Immature natural killer cell (primary cell): ENCODE measurements at places on chromosomes 5 and 9. TPM values are rescaled to one million over a fixed set of nuclear protein-coding genes. Genes with fewer than 3 reads are reported as not detected.
A peak's percentile ranks its signal among the peaks of the same experiment; 100 is the strongest.

DNA sequence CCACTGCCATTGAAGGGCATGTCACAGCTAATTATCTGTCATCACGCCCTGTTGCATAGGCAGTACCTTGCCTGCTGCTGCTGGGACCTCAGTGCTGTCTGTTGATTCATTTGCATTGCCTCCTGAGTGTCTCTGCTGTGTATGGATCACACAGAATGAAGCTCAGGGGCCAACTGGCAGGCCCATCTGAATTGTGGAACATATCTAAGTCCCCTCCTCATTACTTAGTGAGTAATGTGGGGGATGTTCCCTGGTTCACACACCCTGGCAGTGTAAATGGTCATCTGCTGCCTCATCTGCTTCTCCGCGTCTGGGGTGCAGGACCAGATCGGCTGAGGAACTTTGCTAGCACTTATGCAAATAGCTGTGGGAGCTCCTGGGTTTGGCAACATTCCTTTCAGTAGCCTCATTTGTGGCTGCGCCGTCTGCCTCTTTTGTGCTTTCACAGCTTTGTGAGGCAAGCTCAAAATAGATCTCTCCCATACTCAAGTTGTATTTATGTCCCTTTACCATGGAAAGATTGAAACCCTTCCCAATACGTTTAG lies 25.4 kb downstream of the TYRP1 start:
- no peak for DNase-seq

DNA sequence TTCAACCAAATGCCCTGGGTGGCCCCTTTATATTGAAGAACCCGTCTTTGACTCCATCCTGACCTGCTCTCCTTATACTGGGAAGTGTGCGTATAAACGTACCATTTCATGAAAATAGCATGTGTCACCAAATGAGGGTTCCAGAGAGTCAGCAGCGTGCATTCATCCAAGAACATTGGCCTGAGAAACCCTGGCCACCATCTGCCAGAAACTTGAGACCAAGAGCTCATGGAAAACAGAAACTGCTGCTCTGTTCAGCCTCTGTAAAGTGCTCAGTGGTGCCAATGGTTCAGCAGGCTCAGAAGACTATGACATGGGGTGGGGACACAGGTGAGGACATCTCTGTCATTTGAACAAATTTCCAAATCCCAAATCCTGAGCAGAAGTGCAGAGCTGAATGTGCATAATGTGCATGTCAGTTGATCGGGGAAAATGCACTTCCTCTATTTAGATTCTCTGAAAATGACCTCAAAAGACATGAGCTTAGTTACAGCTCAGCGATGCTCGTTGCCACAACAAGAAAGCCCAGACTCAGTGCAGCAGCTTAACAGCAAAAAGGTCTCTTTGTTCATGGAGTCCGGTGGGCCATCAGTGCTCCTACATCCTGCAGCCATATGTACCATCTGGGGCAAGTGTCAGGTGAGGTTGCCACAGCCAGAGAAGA lies 176.1 kb downstream of the ATPSCKMT start:
- no peak for DNase-seq

SPINK6 gene
- not detected for polyA plus RNA-seq

ATP10B gene
- polyA plus RNA-seq = not detected

DNA sequence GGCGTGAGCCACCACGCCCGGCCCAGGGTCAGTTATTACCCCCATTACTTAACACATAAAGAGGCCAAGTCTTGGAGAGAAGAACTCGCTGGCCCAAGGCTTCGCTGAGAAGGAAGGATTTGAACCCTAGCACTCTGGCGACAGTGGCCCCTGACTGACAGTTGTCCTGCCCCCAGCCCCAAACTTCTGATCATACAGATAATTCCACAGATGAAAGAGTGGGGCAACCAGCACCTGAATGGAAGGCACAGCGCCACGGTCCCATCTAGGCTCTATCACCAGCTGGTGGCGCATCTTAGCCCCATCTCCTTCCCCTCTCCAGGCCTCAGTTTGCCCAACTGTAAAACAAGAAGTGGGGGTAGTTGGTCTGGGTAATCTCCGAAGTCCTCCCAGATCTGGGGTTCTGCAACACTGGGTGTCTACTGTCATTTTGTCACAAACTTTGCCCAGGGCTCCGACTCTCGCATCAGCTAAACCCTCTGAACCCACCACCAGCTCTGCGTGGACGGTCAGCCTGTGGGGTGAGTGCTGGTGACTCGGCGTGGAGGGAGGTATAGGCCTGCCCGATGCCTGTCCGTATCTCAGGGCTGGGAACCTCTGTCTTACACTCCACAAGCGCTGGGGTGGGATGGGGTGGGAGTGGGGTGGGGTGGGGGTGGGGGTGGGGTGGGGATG lies 209.3 kb downstream of the C9orf50 start:
- DNase-seq = no peak

- DNase-seq = no peak
Observed at GRCh38 chr5:51230336-51230735, 152.9 kb upstream of the ISL1 start.

GARIN3 gene
- polyA plus RNA-seq = not detected

DNA sequence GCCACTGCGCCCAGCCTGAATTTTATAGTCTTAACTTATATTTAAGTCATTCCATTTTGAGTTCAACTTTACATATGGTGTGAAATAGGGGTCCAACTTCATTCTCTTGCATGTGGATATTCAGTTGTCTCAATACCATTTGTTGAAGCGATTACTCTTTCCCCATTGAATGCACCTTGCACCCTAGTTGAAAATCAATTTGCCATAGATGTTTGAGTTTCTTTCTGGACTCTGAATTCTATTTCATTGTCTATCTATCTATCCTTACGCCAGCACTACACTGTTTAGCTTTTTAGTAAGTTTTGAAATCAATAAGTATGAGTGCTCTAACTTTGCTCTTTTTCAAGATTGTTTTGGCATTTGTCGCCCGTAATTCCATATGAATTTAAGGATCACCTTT lies 49.8 kb downstream of the TMOD1 start:
- DNase-seq = no peak

- DNase-seq = peak; percentile 64
Observed at GRCh38 chr5:50564079-50564478, 102.4 kb upstream of the PARP8 start.

DNA sequence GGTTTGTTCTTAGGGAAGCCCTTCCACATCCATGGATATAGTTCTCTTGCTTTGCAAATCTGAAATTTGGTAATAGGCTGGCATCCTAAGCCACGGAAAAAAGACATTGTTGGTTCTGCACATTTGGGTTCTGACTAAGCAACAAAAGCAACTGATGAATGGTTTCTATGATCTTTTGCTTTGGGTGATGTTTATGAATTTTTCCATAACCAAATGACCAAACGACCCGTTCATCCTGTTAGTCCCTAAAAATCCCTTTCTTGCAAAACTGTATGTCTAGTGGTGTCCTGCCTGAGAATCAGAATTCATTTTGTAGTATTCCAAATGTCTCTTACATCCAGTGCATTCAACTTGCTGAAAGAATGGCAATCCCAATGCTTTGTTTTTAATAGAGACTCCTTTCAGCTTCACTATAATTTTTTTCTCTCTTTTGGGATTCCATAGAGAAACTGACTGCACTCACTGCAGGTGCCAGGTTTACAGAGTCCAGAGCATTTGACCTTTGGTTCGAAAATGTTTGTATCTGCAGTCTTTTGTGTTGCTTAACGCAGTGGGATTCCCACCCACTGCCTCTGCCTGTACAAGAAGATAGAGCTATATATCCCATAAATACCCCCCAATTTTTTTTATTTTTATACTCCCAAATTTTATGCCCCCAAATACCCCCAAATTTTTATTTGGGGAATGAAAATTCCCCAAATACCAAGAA lies 4.7 kb downstream of the SPTAN1 start:
- no peak for DNase-seq

ENC1 gene
- polyA plus RNA-seq = 12.7 TPM
